ENCODE measurements at places on chromosomes 11 and 22. TPM values are rescaled to one million over a fixed set of nuclear protein-coding genes. Genes with fewer than 3 reads are reported as not detected.

STK33 gene
- total RNA-seq, result 1.5 TPM

IGHMBP2 gene
- total RNA-seq, result 33.5 TPM

- H3K4me1 ChIP-seq, result no peaks in the 10 kb centered on the region
- H3K36me3 ChIP-seq, result no peaks in the 10 kb centered on the region
- no peak overlapping the region for H3K4me3 ChIP-seq
- no peak for DNase-seq
Measured at GRCh38 chr11:111452146-111452545, 60.0 kb downstream of the BTG4 start.

SOX10 gene
- total RNA-seq, result not detected

GRCh38 chr11:26719998-26720397 is 1.9 kb downstream of the SLC5A12 start:
- H3K27me3 ChIP-seq, result no peaks in the 10 kb centered on the region
- H3K4me3 ChIP-seq, result no peak overlapping the region
- H3K27ac ChIP-seq, result no peak overlapping the region
- H3K4me1 ChIP-seq, result no peaks in the 10 kb centered on the region

PANX3 gene
- total RNA-seq, result not detected

FDX1 gene
- 12.0 TPM for total RNA-seq

C11orf42 gene
- total RNA-seq, result not detected

PATE2 gene
- total RNA-seq, result not detected

DNA sequence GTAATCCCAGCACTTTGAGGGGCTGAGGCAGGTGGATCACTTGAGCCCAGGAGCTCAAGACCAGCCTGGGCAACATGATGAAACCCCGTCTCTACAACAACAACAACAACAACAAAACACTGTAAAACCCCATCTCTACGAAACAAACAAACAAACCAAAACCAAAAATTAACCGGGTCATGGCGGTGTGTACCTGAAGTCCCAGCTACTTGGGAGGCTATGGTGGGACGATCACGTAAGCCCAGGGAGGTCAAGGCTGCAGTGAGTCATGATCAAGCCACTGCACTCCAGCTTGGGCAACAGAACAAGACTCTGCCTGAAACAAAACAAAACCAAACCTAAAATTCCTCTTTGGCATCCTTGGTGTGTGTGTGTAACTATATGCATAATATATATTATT is 7.0 kb upstream of the POLA2 start:
- DNase-seq, result no peak
- no peak overlapping the region for H3K27ac ChIP-seq
- H3K27me3 ChIP-seq, result peaks cover 6% of the 10 kb centered on the region
- H3K36me3 ChIP-seq, result no peaks in the 10 kb centered on the region
- peaks cover 2% of the 10 kb centered on the region for H3K4me1 ChIP-seq

Measured in T-cell (primary cell).